NCI-H748 treated with DMSO at 0.1 percent for 48 hours (cell line): ENCODE measurements at places on chromosomes 7 and 10.

DNA sequence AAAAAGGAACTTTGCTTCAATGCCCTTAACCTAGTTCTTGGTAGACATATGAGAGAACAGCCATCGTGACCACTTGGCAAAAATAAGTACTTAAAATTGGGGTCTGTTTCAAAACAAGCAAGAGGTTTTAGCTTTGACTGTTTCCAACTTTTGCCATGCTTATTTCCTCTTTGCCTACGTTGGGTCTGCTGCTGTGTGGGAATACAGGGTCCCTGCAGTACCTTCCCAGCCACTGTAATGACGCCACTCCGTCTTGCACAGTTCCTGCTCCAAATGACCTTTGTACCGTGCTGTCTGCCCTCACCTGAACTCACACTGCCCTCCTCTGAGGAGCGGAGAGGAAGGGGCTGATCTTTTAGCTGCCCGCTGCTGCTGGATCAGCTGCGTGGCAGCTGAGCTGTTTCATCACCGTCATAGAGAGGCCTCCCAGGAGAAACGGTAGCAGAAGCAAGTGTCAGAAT lies 133.1 kb downstream of the MAPK8 start:
- no peak for DNase-seq

GRCh38 chr7:142500366-142500765 lies 242.5 kb upstream of the PRSS58 start:
- no peak for DNase-seq

- DNase-seq = no peak
Observed at GRCh38 chr7:34840176-34840785, 182.3 kb downstream of the NPSR1 start.

DNA sequence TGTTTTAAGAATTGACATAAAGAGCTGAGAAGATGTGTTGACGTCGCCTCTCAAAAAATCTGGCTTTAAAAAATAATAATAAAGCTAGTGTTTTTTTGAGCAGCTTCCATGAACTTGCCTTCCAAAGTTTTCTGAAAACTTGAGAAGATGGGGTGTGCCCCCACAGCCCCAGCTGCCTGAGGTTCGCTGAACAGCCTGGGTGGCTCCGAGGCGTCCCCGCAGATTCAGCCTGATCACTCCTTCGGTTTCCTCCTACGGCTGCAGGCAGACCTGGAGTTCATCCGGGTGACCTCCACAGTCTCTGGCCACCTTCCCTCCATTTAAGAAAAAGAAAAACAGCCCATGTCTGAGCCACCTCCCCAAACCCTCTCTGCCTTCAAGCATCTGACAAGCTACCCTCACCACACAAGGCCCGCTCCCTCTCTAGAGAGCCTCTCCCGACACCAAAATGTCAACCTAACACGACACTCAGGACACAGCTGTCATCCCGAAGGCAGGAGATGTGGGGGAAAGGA lies 177.8 kb downstream of the PTPRN2 start:
- DNase-seq = no peak

GRCh38 chr10:131901181-131901829 lies 497 bp downstream of the PPP2R2D start:
- no peak for DNase-seq
